ENCODE measurements at places on chromosomes 3 and 15.
A peak's percentile ranks its signal among the peaks of the same experiment; 100 is the strongest.

GRCh38 chr15:42002333-42002732 is 18.5 kb downstream of the PLA2G4E start:
- no peak for DNase-seq

DNA sequence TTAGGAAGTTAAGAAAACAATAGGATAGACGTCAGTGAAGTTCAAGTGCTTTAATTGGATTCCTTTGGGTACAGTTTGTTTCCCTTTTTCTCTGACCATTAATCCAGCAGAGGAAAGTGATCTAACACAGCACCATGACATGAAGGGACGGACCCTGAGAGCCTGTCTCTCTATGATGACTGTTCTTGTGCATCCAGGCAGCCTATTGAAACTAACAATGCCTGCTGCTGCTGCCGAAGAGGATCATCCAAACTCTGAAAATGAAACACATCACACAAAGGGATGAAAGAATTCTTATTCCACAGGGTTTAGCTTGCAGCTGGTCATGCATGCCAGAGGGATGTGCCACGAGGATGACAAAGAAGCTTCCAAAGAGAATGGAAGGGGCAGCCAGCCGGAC is 75.5 kb downstream of the ZBTB20 start:
- DNase-seq = no peak

DNA sequence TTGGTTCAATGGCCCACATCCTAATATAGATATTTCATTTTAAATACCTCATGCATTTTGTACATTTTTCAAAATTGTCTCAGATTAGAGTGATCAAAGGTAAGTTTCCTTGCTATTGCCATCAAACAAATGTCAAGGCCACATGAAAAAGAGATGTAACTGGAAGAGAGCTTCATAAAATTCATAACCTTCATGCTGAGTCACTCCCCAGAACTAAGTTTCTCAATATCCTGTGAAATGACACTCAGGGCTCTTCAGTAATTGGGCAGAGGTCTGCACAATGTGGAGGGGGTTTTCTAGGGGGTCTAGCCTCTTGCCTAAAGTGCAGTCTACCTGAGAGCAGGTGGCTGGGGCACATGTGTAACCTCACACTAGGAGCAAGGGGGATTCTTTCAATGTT is 152.2 kb upstream of the SLC2A2 start:
- DNase-seq = no peak

- DNase-seq = no peak
These were observed 44.0 kb upstream of the MANF start for GRCh38 chr3:51340989-51341636.

DNA sequence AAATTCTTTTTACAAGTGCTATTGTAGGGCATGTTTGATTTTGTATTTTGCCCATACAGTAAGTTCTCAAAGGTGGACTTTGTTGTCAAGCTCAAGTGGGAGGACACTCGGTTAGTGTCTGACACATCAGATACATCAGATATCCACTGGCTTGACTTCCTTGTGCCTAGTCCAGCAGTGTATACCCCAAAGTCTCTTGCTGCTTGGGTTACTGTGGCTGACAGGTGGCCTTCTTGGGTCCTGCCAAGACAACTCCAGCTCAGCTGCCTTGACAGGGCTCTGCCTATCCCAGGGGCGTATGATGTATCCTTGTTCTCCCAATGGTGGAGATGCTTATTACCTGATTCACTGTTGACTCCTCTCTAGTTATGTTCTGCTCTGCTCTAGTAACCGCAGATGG is 214.9 kb downstream of the CBLB start:
- DNase-seq = no peak

DNA sequence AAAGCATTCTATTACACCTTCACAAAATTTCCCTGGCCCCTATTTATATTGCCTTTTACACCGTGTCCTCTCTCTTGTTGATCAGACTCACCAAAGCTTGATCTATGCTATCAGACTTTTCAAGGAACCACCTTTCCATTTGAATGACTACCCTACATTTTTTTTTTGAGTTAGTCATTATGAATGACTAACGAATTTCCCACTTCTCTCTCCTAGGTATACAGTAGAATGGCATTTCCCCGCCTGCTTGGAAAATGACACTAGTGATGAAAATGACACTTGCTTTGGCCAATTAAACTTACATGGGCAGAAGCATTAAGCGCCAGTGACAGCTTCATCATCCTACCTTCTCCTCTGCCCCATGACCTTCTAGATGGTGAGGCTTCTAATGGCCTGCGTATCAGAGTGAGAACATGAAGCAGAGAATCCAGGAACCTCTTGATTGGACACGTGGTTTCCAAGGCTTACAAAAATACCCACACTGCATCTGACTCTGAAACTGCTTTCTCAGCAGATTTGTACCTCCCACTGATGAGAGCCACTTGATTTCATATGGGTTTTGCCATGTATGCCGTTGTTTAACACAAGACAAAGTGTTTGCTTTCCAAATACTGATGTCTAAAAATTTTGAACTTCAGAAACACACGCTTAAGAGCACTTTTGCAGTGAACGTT is 370.5 kb downstream of the CTNNB1 start:
- DNase-seq = no peak

- DNase-seq = no peak
These were observed 84.6 kb downstream of the PEAK1 start for GRCh38 chr15:77335298-77335697.

DNA sequence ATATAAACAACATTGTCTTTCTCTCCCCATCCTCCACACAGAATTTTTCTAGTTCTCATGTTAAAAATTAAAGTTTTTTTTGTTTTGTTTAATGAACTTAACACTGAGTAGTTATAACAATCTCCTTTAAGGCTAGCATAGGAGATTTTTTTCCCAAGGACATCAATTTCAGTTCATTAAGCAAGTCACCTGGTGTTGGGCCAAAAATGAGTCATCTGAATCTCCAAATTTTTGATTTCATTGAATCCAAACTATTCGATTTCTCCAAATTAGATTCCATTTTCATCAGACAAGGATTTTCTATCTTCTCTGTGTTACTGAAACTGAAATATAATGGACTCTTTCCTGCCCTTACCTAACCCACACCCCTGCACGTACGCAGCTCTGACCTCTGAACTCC is 631.4 kb upstream of the MDFIC2 start:
- no peak for DNase-seq

DNA sequence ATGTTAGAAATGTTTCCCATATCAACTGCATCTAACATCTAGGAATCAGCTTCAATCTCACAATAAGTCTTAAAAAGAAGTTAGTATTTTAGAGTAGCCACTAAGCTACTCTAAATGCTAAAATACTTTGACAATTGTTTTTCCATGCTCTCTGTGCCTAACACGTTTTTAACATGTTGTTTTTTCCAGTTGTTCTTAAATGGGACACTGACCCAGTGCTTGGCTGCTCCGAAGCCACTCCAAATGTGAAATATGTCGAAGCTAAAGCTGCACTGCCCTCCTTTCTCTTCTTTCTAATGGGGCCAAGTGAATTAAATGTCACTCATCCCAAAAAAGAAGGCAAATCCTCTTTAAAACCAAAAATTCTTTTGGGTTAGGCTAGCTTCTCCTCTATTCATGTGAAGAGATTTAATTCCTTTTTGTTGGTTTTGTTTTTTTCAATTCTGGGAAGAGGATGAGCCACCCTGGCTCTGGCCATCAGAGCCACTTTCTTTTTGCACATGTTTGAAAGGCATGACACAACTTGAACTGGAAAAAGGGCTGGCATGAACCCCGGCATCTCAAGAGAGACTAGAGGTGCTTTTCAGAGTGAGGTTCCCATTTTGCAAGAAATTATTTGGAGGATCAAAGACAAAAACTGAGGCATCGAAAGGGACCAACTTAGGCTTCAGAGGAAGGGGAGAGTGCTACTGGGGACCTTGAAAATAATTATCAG is 73.7 kb downstream of the WWTR1 start:
- no peak for DNase-seq

DNA sequence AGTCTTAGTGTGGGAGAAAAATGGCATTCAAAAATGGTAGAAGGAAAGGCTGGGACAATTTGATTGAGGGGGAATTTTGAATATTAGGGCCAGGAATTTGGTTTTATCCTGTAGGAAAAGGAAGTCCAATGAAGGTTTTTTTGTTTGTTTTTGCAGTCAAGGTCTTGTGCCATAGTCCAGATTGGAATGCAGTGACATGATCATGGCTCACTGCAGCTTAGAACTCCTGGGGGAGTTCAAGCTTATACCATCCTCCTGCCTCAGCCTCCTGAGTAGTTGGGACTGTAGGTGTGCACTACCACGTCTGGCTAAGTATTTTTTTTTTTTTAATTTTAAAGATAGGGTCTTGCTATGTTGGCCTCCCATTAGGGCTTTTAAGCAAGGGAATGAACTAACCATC is 2.6 kb upstream of the SLC6A11 start:
- no peak for DNase-seq

DNA sequence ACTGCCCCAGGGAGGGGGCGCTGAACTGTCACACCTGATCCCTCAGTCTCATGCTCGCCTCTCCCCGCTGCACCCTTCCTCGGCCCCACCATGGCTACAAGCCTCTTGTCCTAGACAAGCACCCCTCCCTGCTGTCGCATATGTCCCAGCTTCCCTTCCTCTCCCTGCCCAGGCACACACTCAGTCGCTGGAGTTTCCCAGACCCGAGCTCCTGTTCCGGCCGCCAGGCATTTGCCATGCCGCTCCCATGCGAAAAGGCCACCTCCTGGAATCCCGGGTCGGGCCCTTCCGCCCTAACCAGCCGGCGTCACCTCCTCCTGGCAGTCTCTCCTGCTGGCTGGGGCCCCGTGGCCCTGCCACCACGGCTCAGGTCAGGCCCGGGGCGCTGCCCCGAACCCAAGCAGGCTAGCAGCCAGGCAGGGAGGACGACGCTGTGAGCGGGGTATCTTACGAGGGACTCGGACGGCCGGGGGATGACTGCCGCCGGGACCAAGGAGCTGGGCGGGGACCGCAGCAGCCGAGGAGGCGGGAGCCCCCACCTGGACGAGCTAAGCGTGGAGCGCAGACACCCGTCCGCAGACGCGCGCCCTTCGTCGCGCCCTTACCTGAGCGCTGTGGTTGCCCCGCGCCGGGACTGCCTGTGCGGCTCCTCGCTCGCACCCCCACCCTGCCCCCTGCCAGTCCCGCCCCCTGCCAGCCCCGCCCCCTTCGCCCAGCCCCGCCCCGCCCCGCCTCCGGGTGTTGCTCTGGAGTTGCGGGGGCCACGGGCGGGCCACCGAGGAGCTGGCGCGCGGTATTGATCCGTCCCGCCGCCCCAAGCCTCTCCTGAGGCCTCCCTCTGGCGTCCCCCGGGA is at the start of gene ALS2CL:
Gene ALS2CL (minus strand): TSS at position 642 of the 854 bp plus-strand sequence. CDS start 4,239 bp downstream, outside the sequence.
- DNase-seq = peak; percentile 42

DNA sequence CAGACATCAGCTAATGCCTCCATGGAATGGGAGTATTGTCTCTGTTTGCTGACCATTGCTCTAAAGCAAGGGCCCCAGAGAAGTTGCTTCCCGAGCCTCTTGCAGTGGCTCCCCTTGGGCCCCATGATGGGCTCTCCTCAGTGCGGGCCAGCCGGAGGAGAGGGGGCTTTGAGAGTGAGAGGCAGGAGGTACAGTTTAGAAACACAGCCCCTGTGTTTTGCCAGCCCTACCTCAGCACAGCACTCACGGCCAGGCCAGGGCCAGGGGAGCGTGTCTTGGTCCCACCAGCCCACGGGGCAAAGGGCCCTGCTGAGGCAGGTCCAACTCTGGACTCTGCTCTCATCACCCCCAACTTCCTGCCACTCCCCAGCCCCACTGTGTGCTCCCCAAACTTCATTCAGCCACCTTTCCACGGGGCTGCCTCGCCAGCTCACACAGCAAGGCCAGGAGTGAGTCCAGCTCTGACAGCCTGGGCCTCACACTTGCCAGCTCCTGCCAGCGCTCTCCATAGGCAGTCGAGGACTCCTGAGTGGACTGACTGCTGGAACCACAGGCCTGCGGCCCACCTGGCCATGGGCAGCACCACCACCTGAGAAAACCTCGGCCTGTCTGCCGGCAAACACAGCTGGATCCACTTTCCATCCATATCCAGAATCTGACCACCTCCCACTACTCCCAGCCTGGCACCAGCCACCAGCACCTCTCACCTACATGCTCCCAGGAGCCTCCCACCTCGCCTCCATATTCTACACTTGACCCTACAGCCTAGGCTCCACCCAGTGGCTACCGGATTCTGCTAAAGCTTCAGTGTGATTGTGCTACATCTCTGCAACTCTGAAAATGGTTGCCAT is 99.0 kb downstream of the TLE3 start:
- no peak for DNase-seq

GRCh38 chr3:156987946-156988345 is 161.8 kb downstream of the LEKR1 start:
- no peak for DNase-seq

DNA sequence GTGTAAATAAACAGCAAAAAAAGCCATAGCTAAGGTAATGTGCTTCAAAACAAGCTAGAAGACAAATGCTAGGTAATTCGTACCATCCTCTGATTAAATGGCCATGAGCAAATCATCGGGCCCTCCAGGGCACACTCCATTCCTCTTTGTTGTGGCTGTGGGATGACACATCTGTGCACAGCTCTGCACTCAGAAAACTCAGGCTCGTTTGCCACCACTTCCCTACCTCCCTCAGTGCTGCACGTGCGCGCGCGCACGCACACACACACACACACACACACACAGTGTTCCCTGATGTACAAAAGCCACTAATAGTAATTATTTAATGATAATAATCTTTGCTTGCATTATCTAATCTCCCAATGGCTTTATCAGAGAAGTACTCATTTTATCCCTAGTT is 336.6 kb downstream of the FEZF2 start:
- DNase-seq = no peak

- DNase-seq = no peak
These were observed 27.7 kb downstream of the ZDHHC3 start for GRCh38 chr3:44948239-44948638.

DNA sequence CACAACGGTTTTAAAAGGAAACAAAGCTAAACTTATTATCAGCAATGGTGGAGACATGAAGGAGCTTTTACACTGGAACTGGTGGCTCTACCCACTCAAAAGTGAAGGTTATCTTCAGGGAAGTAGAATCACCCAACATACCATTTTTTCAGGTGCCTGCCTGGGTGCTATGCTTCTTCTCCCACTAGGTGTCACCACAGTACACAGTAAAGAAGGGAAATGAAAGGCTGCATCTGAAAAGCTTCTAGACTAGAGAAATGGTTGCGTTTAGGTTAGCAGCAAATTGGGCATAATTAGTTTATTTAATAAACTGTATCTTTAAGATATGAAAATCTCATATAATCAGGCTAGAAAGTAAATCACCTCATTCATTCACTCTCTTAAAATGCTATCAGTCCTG is 47.0 kb upstream of the SELENOK start:
- no peak for DNase-seq

DNA sequence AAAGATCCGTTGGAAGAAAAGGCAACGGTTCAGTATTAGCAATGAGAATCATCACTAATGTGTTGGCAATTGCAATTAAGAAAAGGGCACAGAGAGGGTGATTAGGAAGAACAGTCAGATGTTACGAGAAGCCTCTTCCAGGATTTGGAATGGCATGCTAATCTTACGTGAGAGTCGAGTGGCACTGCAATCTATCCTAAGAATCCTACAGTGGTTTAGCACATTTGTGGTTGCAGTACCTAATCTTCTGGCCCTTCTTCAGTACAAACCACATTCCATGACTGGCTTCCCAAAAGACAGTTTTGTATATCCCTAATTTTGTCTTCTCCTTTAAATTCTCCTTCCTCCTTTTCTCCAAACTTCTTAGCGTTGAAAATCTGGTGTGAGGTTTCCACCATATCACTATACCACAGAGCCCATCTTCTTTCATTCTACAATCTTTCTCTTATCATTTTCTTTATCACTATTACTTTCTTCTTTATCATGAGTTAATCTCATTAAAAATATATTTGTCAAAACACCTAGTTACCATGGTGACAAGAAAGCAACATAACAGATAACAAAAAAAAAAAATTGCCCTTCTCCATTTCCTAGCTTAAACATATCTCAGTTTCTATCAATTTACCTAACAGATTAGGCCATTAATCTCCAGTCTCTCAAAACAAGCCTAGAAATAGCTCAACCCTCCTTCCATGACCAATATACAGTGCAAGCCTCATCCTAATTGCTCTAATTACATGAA is 60.1 kb downstream of the IGSF11 start:
- DNase-seq = no peak
